ENCODE measurements at places on chromosomes 11 and 22.

DNA sequence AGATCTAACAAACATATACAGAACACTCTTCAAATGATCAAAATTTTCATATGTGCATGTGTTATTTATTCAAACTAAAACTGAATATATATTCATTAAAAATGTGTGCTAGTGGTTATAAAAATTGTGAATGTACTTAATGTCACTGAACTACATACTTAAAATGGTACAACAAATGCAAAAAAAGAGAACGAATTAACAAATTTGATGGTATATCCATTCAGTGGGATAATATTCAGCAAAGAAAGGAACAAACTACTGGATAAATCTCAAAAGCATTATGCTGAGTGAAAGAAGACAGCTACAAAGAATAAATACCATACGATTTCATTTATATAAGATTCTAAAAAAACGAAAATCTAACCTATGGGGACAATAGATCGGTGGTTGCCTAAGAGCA, 64.1 kb downstream of the NARS2 start:
- DNase-seq, result no peak

DNA sequence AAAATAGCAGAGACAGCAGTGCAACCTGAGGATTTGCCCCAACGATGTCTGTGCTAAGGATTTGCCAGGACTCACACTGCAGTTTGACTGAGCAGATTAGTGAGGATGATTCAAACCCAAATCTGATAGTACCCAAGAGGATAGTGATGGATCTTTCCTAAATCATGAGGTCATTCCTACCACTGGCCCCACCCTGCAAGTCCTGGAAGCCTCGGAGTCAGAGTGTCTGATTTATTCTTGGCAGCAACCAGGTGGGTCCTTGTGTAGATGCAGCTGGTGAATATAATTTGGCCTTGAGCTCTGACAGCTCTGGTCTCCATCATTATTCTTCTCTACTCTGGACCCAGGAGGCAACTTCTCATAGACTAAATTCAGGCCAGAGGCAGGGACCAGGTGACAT, 179.3 kb upstream of the RAG2 start:
- no peak for DNase-seq

GRCh38 chr11:2968341-2968900, 23.7 kb downstream of the NAP1L4 start:
- DNase-seq, result no peak

DNA sequence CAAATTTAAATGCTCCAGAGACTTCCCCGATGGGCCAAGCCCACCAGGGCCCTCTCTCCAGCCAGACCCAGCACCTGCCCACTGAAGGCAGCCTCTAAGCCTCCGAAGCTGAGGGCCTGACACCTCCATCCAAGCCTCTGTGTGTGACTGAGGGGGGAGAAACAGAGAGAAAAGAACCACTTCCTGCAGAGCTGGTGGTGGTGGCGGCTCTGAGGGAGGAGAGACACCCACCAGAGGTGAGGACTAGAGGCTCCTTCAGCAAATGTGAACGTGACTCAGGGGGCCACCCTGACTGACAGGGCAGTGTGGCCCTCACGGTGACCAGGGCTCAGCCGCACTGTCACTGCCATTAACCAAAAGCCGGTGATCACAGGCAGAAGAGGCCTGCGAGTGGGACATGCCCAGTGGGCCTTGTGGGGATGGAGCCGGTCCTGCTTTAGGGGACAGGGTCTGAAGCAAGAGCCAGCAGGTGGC, 31.0 kb upstream of the CD5 start:
- DNase-seq, result peak; percentile 67

GRCh38 chr11:2663506-2663905, 36.3 kb downstream of the KCNQ1OT1 start:
- DNase-seq, result no peak

DNA sequence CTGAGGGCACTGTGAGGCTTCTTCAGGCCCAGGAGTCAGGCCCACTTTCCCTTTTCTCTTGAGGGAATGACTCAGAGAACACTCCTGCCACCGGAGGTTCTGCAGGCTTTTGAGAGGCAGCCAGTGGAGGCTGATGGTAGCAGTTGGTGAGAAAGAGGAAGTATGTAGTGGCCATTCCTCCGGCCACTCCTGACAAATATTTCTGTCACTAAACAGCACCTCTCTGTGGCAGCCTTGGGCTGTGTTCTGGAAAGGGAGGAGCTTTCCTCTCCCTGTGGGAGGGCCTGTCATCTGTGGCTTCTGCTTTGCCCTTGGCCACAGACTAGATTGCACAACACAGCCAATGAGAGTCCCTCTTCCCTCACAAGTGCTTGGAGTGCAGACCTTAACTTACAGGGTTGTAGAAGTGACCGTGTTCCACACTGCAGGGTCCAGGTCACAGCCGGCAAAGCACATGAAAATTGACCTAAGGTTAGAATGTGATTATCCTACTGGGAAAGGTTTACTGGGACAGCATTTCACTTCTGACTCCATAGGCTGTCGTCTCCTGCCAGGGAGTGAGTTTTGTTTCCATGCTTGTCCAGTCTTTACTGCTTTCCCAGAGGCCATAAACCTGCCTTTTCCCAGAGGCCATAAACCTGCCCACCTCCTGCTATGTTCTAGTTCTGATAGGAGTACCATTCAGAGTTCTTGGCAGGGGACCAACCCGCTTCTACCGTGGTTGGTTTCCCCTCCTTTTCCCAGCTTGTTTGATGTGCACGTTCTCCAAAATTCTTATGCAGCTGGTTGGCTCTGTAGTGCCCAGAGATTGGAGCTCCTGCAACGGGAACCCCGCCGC, 33.3 kb downstream of the MARK2 start:
- peak; percentile 20 for DNase-seq

DNA sequence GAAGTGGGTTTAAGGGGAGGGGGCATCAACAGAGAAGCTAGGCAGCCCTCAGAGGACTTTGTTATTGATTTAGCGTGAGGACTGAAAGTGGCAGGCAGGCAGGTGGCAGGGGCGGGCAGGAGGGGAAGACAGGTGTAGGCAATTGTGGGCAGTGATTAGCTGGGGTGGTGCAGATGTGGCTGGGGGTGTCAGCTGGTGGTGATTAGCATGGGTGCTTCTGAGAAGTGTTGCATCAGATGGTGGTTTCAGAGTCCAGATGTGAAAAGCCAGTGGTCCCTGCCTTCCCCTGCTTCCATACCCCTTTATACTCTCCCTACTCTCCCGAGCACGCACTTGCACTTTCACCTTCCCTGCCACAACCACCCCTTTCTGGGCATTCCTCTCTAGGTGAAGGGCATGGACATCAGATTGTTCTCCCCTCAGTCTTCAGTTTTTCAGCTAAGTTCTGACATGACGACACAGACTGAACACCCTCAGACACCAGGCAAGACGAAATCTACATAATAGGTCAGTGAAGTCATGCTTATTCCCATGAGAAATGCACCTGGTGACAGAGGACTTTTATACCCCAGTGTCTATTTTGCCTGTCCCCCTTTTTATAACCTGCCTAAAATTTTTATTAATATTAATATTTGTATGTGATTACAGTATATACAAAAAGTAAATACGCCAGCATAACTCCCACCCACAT, 435.7 kb upstream of the CADM1 start:
- no peak for DNase-seq

DNA sequence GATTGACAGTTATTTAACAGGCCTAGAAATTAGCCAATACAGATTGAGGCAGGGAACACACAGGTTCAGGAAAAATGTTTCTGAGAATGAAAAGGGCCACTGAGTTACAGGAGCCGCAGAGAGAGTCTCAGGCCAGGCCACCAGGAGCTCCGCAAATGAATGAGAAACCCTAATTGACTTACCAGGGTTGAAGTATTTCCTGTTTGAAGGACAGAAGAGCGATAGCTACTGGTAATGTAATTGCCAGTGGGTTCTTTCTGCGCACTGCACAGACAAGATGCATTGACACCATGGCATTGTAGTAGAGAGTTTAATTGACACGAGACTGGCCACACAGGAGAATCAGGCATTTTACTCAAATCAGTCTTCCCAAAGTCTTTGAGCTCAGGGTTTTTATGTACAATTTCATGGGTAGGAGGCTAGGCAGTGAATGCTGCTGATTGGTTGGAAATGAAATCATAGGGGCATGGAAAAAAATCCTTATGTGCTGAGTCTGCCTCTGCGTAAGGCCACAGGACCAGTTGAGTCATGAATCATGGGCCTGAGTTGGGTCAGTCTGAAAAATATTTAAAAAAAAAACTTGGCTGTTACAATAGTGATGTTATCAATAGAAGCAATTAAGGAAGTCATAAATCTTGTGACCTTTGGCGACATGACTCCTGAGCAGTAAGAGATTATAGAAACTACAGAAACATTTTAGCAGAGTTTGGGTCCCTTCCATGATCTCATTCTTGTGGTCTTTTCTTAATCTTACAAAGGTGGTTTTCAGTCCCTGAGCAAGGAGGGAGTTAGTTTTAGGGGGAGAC, 203.8 kb downstream of the CASP12 start:
- no peak for DNase-seq

- DNase-seq, result no peak
These were observed 1.3 kb downstream of the PARVB start for GRCh38 chr22:44025171-44026065.

DNA sequence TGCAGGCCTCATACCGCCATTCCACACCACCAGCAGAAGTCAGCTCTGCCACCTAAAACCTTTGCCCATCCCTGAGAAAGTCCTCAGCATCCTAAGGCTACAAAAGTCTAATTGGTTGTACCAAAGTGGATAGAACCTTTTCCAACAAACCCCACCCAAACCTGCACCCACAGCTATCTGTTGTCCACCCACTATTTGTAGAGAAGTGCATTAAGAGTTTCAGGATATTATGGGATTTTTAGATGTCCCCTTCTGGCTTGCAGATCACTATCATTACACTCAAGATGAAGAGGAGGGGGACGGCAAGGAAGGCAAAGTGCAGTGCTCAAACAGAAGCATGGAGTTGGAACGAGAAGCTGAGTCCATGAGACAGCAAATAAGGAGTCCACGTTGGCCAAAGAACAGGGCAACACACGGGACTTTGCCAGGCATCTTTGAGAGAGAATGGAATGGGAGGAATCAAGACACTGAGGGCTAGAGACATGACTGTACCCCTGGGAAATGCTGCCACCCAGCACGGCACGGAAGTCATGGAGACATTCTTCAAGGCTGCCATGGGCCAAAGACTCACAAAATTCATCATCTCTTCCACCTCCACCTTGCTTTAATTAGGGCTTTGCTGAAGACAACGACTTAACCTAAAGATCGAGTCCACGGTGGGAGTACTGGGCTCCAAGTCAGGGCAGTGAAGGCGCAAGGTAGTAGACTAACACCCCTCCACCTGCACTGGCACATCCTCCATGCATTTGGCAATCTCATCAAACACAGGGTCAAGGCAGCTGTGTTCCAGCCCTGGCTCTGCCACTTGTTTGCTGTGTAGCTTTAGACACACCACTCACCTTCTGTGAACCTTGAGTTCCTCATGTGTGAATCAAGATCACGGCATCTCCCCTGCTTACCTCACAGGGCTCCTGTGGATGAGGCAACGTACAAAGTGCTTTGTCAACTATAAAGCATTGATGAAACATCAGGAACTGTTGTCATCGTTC, 112.9 kb upstream of the TMEM45B start:
- no peak for DNase-seq

- no peak for DNase-seq
These were observed 35.8 kb downstream of the FEZ1 start for GRCh38 chr11:125460275-125460674.

GRCh38 chr22:31566484-31566883, 70.1 kb downstream of the SFI1 start:
- DNase-seq, result no peak

- no peak for DNase-seq
These were observed 25.0 kb upstream of the TMPRSS5 start for GRCh38 chr11:113730887-113731726.

GRCh38 chr11:82988936-82989627, 82.6 kb downstream of the RAB30 start:
- DNase-seq, result no peak

DNA sequence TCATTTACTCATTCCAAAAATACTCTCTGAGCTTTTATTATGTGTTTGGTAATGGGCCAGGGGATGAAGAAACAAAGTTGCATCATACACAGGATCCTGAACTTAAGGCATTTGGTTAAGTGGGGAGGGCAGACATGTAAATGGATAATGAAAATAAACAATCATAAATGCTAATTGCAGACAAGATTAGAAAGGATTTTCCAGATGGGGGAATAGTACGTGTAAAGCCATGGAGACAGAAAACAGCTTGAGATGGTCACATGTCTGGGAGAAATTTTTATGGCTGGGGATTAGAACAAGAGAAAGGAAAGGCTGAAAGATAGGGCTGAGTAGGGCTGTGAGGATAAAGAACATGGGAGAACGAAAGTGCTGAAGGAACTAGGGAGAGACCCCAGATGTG, 534.3 kb upstream of the LARGE1 start:
- no peak for DNase-seq

DNA sequence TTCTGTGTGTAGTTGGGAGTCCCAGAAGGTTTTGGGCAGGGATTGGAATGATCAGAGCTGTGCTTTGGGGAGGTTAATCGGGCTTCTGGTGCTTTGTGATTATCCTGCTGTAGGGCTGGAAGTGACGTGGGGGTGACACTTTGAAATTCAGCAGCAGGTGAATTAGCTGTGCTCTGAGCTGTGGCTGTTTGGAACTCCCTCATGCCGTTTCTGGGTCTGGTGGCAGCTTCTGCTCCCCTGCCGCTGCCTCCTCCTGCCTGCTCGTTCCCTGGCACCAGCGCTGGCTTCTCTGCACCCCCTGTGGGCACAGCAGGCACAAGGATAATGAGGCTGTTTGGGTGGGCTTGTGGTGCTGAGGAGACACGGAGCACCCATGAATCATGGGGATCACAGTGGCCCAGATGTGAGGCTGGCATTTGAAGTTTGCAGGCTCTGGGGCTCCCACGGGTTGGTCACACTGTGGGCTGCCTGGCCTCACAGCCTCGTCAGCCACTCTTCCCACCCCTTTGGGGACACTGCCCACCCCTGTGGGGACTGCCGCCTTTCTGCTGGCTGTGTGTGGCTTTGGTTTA, 49.7 kb downstream of the TBC1D22A start:
- no peak for DNase-seq

GRCh38 chr11:59112494-59112893, 5.5 kb downstream of the FAM111B start:
- no peak for DNase-seq

DNA sequence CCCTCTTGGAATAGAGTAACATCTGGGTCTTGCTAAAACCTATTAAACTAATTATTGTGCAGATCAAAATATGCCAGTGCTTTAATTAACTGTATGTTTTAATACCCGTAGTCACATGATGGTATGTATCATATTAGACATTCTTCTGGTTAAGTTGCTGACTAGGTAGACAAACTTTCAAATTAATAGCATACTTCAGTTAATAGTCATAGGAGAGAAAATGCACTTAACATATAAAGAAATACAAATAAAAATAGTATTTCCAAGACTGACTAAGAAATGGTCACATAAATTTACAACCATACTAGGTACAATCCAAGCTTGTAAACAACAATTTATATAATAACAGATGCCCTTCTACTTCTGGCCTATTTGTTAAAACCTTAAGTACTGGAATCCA, 7.6 kb upstream of the EXPH5 start:
- DNase-seq, result no peak

GRCh38 chr22:17970201-17970708, 54.1 kb downstream of the MICAL3 start:
- DNase-seq, result no peak

GRCh38 chr11:131662993-131663392, 292.6 kb downstream of the NTM start:
- DNase-seq, result no peak

DNA sequence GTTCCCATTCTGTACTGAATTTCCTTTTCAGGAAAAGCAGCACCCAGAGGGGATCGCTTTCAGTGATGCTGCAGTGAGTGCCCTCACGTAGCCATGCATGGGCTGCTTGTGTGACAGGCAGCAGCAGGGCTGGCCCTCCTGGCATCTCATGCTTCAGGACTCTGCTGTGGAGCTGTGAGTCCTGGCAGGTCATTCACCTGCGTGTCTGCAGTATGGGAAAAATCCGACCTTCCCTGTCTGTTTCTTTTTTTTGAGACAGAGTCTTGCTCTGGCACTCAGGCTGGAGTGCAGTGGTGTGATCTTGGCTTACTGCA, 13.4 kb downstream of the GLB1L2 start:
- no peak for DNase-seq
